ENCODE measurements at places on chromosomes 16 and 17.

GRCh38 chr16:79573884-79574283, 26.7 kb downstream of the MAF start:
- DNase-seq: no peak

DNA sequence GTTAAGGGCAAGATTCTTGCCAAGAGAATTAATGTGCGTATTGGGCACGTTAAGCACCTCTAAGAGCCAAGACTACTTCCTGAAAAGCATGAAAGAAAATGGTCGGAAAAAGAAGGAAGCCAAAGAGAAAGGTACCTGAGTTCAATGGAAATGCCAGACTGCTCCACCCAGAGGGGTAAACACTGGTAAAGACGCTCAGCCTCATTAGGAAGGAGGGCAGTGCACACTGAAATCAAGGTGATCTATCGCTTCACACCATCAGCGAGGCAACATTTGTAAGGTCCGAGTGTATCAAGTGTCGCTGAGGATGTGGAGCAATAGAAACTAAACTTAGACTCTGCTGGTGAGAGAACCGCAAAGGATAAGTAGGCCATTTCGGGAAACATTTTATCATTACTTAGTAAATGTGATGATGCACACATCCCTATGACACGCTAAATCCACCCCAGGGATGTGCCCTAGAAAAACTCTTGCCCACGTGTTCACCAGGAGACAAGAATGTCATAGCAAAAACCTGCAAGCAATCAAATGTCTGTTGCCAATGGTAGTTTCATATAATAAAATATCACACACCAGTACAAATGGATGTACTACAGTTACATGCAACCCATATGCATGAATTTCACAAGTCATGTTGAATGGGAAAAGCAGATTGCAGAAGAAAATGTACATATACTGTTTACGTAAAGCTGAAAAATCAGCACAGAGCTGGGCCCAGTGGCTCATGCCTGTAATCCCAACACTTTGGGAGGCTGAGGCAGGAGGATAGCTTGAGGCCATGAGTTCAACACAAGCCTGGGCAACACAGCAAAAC, 23.6 kb downstream of the CNTROB start:
- DNase-seq: no peak

DNA sequence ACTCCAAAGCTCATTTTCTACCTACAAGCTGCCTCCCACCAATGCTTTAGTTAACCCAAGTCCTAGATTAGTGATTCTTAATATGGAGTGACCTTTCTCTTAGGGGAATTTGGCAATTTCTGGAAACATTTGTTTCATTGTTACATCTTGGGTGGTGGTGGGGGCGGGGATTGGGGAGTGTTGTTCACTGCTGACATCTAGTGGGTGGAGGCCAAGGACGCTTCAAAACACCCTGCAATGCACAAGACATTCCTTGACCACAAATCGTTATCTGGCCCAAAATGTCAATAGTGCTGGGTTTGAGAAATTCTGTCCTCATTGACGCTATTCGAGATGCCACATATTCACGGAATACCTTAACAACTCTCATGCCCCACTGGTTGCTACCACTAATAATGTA, 282.9 kb downstream of the RBFOX1 start:
- no peak for DNase-seq

- DNase-seq: no peak
These were observed 16.2 kb upstream of the FOXF1 start for GRCh38 chr16:86494039-86494564.

DNA sequence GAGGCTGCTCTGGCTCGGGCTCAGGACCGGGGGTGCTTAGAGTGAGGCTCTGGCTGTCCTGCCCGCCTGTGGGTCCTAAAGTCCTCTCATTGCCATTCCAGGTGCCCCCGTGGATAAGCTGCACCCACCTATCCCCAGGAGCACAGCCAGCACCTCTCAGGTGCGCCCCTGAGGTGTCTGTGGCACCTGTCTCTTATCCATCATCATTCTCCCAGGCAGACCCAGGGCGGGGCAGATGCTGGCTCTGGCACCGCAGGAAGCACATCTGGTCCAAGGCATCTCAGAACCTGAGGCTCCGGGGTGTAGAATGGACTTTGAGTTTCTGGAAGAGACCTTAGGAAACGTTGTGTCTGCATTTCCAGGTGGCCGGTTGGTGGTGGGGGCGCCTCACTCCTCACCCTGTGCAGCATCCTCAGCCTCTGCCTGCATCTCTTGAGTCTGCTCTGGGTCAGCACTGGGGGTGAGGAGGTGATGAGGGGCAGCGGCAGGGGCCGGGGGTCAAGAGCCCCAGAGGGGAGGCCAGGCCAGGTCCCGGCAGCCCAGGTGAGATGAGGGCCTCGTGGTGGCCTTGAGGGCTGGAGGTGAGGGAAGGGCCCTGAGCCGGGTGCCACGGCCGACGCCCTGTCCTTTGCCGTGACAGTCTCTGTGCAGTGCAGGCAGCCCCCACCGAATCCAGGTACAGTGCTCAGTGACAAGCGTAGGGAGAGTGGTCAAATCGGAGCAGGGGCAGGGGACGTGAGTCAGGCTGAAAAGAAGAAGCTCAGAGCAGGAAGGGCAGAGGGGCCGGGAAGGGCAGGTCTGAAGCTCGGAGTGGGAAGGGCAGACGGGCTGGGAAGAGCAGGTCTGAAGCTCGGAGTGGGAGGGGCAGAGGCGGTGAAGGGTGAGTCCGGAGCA, 173.5 kb downstream of the NPIPB11 start:
- DNase-seq: no peak

- no peak for DNase-seq
These were observed 8.1 kb downstream of the ZC3H7A start for GRCh38 chr16:11788914-11789313.

- DNase-seq: no peak
These were observed 33.7 kb downstream of the IST1 start for GRCh38 chr16:71929048-71929447.

DNA sequence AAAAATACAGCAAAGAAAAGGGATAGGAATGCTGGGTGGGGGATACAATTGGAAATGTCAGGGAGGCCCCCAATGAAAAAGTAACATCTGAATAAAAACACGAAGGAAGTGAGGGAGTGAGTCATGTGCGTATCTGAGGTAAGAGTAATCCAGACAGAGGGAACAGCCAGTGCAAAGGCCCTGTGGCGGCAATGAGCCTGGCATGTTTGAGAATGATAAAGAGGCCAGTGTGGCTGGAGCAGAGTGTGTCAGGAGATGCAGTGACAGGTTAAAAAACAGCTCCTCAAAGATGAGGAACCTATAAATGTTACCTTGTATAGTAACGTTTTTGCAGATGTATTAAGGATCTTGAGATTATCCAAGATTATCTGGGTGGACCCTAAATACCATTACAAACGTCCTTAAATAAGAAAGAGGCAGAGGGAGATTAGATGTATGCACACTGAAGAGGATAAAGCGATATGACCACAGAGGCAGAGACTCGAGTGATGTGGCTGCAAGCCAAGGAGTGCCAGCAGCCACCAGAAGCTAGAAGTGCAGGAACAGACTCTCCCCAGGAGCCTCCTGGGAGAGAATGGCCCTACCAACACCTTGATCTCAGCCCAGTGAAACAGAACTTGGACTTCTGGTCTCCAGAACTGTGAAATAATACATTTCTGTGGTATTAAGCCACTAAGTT, 17.8 kb upstream of the SLC35B1 start:
- DNase-seq: no peak

- peak; percentile 90 for DNase-seq
These were observed 2.9 kb downstream of the GSE1 start for GRCh38 chr16:85615852-85616606.

DNA sequence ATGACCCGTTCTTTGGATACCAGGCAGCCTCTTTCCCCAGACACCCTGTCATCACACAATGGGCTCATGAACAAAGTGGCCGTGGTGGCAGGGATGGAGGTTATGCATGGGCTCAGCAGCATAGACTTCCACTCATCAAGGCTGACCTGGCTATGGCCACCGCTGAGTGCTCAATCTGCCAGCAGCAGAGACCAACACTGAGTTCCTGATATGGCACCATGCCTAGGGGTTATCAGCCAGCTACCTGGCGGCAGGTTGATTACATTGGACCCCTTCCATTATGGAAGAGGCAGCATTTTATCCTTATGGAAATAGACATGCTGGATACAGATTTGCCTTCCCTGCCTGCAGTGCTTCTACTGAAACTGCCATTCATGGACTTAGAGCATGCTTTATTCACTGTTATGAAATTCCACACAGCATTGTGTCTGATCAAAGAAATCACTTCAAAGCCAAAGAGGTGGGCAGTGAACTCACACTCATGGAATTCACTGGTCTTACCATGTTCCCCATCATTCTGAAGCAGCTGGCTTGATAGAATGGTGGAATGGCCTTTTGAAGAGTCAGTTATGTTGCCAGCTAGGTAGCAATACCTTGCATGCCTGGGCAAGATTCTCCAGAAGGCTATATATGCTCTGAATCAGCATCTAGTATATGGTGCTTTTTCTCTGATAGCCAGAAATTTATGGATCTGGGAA, 160.6 kb downstream of the PRKCB start:
- no peak for DNase-seq

GRCh38 chr17:68381076-68381900, 76.0 kb downstream of the WIPI1 start:
- peak; percentile 75 for DNase-seq

- DNase-seq: peak; percentile 60
These were observed 22.5 kb downstream of the DNAI2 start for GRCh38 chr17:74296548-74296936.

- peak; percentile 66 for DNase-seq
These were observed 1.1 kb downstream of the NAA38 start for GRCh38 chr17:7856011-7856810.

DNA sequence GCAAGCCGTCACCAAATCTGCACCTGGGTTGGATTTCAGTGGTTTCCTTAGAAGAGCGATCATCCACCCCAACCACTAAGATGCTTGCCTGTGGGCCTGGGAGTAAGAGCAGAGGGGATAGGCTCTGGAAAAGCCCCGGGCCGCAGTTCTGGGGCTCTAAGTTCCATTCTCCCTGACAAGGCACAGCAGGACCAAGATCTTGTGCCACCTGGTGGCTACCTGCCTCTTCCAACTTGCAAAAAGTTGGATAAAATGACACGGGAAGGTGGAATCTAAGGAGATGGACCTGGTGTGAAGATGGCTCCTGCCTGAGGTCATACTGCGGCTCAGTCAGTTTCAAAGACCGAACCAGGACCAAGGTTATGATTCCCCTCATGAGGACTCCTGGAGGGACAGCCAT, 42.3 kb downstream of the ABCC12 start:
- DNase-seq: no peak

DNA sequence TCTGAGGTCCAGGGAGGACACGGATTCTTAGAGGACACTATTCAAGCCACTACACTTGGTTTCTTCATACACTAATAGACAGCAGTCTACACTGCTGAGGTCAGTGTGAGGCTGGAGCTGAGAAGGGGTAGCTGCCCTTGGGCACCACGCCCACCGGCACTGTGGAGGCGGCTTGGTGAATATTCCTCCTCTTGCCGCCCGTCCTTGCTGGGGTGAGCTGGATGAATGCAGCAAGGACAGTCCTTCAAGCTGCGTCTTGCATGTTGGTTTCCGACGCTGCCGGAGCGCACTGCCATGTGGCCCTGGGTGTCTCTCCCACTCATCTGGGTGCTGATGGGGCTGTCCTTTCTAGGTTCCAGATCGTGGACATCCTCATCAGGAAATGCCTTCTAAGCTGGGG, 2.6 kb downstream of the ZNF205 start:
- no peak for DNase-seq

- DNase-seq: peak; percentile 76
These were observed 858 bp upstream of the ASPSCR1 start for GRCh38 chr17:81976332-81977210.

DNA sequence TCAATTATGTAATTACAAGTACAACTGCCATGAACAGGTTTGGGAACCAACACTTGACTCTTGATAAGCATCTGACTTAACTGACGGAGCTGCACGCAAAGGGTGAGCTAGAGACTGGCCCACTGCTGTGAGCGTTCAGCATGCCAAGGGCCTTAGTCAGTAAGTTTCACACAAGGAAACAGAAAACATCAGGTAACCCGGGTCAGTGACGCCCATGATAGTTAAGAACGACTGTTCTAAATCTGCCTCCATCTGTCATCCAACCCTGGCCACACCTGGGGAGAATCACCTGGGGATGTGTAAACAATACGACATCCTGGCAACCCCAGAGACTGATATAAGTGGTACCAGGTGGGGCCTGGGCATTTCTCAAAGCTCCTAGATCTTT, 12.3 kb downstream of the SMIM5 start:
- peak; percentile 82 for DNase-seq

DNA sequence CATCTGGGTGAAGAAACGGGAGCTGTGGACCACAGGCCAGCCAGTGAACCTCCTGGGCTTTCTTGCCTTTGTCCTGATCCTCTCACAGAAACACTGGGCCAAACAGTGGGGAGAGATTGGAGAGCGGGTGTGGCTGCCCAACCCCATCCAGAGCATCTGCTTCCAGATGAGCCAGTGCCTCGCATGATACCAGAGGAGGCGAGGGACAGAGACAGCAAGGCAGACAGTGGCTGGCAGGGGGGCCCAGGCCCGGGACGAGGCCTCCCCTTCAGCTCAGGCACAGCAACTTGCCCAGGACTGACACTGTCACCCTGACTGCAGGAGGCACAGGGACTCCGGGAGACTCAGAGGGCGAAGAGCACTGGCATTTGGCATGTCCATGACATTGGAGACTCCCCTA, 12.0 kb downstream of the ARHGEF15 start:
- DNase-seq: no peak

- no peak for DNase-seq
These were observed 224.0 kb downstream of the CDH8 start for GRCh38 chr16:61812251-61812650.

DNA sequence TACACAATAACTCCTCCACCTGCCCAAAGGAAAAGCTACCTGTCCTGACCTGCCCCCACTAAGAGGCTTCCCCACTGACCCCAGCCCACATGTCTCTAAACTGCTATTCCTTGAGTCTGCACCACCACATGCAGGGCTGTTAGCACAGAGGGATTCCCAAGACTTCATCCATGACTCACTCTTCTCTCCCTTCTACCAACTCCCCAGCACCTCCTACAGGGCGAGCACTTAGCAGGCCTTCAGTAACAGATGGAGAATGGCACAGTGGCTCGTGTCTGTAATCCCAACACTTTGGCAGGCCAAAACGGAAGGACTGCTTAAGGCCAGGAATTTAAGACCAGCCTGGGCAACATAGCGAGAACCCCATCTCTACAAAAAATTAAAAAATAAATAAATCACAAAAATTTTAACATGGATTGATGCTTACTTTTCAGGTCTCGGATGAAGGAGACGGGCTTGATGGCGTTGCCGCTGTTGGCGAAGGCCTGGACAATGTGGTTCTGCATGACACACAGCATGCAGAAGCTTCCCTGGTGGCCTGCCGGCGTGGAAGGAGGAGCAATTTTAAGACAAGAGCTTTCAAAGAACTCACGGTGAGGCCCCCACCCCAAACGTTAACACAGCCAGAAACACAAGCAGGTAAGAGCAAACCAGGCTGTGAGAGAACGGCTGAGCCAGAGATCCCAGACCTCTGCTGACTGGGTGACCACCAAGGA, 12.0 kb downstream of the USP36 start:
- DNase-seq: no peak

DNA sequence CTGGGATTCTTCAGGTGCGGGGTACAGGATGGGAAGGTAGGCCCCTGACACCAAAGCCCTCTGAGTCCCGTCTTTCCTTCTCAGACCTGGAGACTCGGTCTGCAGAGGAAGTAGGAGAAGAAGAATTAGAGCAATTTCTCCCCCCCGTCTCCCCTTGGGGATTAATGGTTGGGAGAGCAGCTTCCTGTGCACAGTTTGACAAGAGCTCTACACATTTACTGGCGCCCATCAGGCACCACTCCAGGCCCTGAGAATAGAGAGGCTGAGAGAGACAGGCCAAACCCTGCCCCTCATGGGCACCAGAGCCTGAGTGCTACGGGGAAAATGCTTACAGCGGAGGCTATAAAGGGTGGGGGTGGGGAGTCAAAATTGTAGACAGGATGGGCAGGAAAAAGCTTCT, 3.5 kb upstream of the C16orf74 start:
- DNase-seq: no peak
